ENCODE measurements at places on chromosomes 1 and 21. TPM values are rescaled to one million over a fixed set of nuclear protein-coding genes. Genes with fewer than 3 reads are reported as not detected.

The MATN1 gene
- not detected for total RNA-seq

The CDK11A gene
- 14.2 TPM for total RNA-seq

The MTMR11 gene
- 5.6 TPM for total RNA-seq

- H3K4me1 ChIP-seq: peaks cover 6% of the 10 kb centered on the region
- H3K4me3 ChIP-seq: no peak overlapping the region
- H3K27me3 ChIP-seq: no peaks in the 10 kb centered on the region
- no peak for DNase-seq
- no peak overlapping the region for H3K27ac ChIP-seq
Measured at GRCh38 chr1:43524804-43525203, 5.9 kb upstream of the PTPRF start.

DNA sequence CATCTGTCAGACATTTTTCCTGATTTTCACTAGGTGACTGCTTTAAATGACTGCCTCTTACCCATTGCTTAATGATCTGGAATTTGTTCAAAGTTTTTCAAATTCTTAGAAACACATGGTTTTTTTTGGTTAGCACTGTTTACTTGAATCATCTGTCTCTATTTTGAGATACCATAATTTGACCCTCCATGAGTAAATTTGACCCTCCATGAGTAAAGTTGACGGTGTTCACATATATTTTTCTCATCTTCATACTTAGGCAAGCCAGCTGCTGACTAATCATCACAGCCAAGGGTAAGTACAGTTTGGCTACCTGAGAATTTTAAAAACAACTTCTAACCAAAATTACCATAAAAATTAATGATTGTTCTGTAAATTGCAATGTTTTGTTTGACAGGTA is 586.5 kb downstream of the PTBP2 start:
- no peaks in the 10 kb centered on the region for H3K27me3 ChIP-seq
- DNase-seq: peak; percentile 36
- no peak overlapping the region for H3K4me3 ChIP-seq
- no peaks in the 10 kb centered on the region for H3K36me3 ChIP-seq

DNA sequence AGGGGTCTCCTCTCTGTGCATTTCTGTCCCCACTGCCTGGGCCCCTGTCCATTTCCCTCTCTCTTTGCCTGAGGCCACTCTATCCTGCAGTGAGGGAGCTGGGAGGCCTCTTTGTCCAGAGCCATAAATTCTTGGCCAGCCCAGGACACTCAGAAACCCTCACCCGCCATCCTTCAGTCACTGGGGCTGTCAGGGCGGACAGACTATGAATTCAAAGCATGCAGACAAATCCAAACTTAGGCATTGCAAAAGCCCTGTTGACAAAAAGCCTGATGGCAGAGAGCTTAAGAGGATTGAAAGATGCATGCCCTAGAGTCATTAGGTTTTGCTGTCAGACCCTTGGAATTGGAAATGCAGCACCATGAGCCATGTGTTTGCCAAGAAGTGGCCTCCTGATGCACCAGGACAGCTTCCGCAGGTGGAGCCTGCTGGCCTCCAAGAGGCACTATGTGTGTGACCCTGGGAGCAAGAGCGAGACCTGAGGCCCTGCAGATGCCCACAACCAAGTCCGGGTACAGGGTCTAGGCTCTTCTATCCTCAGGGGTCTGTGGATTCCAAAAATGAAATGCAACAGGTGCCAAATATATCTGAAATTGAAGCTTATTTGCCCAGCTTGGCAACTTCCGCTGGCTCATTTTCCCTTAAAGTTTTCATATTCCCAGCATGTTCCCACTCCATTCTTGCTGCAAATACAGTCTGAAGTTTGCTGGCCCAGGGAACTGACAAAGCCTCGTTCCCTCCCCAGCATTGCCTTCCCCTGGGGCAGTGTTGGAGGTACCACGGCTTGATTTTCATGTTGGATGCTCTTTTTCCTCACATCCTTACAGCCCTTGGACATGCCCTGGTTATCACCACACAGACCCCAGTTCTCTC is 177.9 kb downstream of the PGBD5 start:
- no peak overlapping the region for H3K27ac ChIP-seq
- no peak overlapping the region for H3K4me3 ChIP-seq
- peaks cover 7% of the 10 kb centered on the region for H3K36me3 ChIP-seq
- H3K27me3 ChIP-seq: no peaks in the 10 kb centered on the region
- no peak for DNase-seq
- H3K4me1 ChIP-seq: peaks cover 2% of the 10 kb centered on the region

GRCh38 chr1:153532769-153533599 is 2.8 kb downstream of the S100A6 start:
- H3K36me3 ChIP-seq: peaks cover 6% of the 10 kb centered on the region
- H3K4me1 ChIP-seq: peaks cover 10% of the 10 kb centered on the region
- no peaks in the 10 kb centered on the region for H3K27me3 ChIP-seq
- DNase-seq: peak; percentile 79
- H3K27ac ChIP-seq: peak overlapping the region; percentile 98
- peak overlapping the region; percentile 99 for H3K4me3 ChIP-seq

DNA sequence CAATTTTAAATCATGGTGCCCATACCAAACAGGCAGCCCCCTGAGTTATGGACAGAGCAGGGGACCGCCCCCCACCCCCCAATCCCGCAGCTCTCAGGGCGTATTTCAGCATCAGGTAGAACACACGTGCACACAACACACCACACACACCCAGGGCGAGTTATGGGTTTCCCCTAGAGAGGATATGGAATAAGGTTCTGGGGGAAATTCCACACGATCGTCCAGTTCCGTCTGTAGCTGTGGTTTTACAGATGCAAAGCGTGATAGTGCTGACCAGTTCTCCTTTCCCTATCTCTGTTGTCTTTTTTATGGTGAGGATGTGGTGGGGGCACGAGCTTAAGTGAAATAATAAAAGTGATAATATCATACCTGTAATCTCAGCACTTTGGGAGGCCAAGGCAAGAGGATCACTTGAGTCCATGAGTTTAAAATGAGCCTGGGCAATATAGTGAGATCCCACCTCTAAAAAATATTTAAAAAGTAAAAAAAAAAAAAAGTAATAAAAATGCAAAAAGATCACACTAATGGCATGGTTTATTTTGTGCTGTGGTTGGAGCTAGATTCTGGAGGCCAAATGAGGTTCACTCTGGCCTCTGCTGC is 25.1 kb downstream of the C2CD2 start:
- H3K4me3 ChIP-seq: no peak overlapping the region
- H3K27me3 ChIP-seq: no peaks in the 10 kb centered on the region
- no peak overlapping the region for H3K27ac ChIP-seq
- no peak for DNase-seq

DNA sequence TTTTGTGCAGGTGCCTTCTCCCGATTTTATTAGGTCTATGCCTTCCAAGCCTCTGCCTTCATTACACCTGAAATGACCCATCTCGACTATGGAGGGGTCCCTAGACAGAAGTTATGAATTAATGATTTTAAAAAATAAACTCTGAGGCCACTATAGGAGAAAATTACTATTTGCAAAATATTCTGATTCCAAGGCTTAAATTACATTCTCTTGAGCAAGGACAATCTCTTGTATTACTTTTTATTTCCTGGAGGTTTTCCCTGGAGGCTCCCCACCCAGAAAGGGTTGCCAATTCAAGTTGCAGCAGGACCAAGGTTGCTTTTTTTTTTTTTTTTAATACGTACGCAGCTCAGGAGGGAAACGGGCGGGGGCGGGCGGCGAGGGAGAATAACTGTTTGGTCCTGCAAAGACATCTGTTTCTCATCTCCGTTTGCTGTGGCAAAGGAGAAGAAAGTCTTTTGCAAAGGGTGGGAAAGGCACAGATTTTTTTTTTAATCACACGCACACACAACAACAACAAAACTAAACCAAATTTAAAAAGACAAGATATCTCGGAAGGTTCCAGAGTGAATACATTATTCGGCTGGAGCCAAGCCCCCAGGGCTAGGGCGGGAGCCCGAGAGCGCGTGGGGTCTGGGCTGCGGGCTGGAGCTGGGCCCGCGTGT is 618 bp upstream of the SERTAD4 start:
- H3K4me3 ChIP-seq: peak overlapping the region; percentile 61
- peaks cover 2% of the 10 kb centered on the region for H3K4me1 ChIP-seq
- H3K27ac ChIP-seq: no peak overlapping the region
- DNase-seq: peak; percentile 66
- no peaks in the 10 kb centered on the region for H3K36me3 ChIP-seq

GRCh38 chr1:74686928-74687327 is 13.3 kb upstream of the ERICH3 start:
- no peak overlapping the region for H3K27ac ChIP-seq
- H3K4me1 ChIP-seq: no peaks in the 10 kb centered on the region
- no peak for DNase-seq
- H3K4me3 ChIP-seq: no peak overlapping the region
- H3K27me3 ChIP-seq: no peaks in the 10 kb centered on the region

DNA sequence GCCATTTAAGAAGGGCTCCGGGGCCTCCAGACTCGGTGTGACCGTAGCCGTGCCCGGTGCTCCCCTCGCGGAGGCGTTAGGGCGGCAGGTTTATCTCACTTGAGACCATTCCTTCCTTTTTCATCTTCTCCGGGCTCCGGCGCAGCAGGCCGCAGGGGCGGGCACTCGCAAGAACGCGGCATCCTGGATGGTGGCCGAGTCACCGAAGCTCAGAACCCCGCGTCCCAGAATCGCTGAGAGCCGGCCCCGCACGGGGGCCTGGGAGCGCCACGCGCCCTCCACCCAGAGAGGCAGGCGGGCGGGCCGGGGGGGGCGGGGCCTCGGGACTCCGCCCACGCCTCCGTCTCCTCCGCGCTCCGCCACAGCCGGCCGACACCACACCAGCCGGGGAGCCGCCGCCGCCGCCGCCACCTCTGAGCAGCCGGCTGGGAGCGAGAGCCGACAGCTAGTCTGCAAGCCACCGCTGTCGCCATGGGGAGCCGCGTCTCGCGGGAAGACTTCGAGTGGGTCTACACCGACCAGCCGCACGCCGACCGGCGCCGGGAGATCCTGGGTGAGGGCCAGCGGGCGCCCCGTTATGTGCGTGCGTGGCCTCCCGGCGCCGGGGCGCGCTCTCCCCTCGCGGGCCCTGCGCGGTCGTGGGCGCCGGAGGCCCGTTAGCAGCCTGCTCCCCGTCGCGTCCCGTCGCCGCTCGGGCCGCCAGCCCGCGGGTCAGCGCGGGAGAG is at the start of gene DEGS1:
DEGS1 (plus strand) TSS at position 375 of the 725 bp plus-strand sequence; CDS start at position 472, 97 bp downstream.
- peak within 1 kb of the TSS; percentile 85 for H3K27ac ChIP-seq
- no peaks in the 10 kb centered on the region for H3K4me1 ChIP-seq
- peak; percentile 75 for DNase-seq
- peak within 1 kb of the TSS; percentile 49 for H3K4me3 ChIP-seq
- H3K27me3 ChIP-seq: no peaks in the 10 kb centered on the region

GRCh38 chr1:81358151-81358550 is 442.6 kb upstream of the ADGRL2 start:
- H3K27ac ChIP-seq: no peak overlapping the region
- DNase-seq: no peak
- no peak overlapping the region for H3K4me3 ChIP-seq
- H3K27me3 ChIP-seq: no peaks in the 10 kb centered on the region
- no peaks in the 10 kb centered on the region for H3K36me3 ChIP-seq
- H3K4me1 ChIP-seq: no peaks in the 10 kb centered on the region
